ENCODE measurements at places on chromosomes 6 and 20.
A peak's percentile ranks its signal among the peaks of the same experiment; 100 is the strongest.

- DNase-seq = no peak
These were observed 2.5 kb downstream of the SASH1 start for GRCh38 chr6:148345176-148345575.

- DNase-seq = no peak
These were observed 14.1 kb upstream of the BEND3 start for GRCh38 chr6:107129370-107129925.

DNA sequence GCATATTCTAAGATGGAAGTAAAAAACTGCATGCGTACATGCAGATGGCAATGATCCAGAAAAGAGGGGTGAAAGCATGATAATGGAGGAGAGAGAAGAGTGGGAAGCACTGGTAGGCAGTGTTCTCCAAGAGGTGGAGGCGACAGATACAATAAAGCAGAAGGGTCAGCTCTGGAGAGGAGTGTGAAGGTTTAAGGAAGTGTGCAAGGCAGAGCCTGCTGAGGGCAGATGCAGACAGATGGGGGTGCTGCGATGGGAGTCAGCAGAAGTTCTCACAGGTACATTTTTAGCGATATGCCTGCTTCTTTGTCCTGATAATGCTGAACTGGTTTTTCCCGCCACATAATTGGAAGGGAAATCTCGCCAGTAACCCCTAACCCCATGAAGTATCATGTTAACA is 81.1 kb upstream of the C6orf118 start:
- no peak for DNase-seq

DNA sequence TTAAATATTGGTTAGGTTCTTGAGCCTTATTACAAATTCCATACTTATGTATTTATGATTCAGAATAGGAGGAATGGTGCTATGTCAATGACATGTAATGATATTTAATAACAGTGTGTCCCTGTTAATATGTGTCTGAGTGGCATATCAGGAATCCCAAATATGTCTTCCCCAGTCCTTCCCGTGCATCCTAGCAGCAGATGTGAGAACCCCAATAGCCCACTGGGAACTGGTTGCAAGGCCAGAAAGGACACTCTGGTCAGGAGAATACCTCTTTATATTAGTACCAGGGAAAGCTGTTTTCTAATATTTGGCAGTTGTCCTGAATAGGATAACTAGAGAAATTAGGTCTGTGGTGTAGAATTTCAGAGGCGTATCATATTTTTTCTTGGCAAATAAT is 159.1 kb upstream of the PDE7B start:
- no peak for DNase-seq

DNA sequence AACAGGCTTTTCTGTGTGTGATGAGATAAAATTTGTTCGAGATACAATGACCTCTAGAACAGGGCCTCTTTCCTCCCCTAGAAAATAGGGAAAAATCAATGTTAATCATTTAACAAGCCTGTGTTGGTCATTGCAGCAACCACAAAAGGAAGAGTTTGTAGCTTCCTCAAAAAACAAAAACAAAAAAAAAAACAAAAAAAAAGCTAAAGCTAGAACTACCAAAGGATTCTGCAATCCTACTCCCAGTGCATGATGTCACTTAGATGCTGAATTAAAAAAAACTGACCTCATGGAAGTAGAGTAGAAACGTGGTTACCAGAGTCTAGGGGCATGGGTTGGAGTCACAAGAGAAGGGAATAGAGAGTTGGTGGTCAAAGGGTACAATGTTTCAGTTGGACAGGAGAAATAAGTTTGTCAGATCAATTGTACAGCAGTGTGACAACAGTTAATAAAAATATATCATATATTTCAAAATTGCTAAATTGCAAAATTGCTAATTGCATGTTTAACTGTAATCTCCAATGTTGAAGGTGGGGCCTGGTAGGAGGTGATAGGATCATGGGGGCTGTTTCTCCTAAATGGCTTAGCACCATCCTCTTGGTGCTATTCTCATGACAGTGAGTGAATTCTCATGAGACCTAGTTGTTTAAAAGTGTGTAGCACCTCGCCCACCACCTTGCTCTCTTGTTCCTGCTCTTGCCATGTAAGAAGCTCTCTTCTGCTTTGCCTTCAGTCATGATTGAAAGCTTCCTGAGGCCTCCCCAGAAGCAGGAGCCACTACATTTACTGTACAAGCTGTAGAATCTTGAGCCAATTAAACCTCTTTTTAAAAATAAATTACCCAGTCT is 163.4 kb upstream of the SIM1 start:
- DNase-seq = no peak

- DNase-seq = no peak
These were observed 156.3 kb downstream of the FNDC1 start for GRCh38 chr6:159325476-159325875.

DNA sequence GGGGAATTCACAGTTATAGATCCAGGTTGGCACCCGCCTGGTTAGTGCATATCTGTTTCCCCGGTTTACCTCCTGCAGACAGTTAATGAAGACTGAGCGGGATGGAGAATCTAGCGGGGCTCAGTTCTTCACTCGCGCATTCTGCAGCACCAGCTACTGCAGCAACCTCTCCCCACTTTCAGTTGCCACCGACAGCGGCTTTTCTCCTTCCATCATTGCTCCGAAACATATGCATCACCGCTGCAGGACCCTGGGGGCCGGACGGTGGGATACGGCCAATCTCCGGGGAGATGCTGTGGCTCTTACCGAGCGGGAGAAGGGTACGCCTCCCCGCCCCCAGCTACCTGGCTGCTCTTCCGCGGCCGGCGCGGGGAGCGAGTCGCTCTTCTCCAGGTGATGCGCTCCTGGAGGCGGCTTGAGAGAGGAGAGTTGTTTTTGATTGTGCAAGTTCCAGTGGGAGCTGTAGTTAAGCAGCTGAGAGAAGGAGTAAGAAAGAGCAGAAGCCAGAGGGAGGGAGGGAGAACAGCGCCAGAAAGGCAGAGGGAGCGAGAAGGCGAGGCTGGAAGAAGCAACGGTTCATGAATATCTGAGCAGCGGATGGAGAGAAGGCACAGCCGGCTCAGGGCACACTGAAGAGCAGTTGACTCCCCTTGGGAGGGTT is at the start of gene SGK1:
SGK1 (minus strand) TSS at position 642 of the 661 bp plus-strand sequence. CDS start 652 bp downstream, outside the sequence.
- DNase-seq = no peak

DNA sequence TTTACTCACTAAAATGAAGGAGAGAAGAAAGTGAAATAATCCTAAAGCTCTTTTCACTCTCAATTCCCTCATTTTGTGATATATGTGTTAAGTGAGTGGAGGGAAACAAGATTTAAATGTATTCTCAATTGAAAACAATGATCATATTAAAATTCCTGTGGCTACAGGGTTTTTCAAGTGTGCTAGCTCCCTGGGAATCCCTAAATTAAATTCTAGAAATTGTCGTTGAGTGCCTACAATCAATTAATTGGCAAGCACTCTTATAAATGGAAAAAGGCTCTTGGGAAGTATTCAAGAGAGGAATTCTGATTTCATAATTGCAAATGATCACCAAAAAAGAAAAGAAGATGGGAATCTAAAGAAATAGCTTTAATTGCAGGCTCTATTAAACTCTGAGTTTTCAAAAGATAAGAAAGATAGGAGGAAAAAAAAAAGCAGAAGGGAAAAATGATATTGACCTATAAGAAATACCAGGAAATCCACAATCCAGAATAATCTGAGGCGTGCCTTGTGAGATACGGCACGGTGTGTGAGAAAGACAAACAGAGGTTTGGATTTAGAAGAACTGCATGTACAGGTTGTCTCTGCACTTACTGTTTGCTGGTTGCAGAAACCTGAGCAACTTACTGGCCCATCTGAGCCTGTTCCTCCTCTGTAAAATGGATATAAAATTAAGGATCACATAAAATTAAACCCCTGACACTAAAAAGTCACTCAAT is 18.3 kb upstream of the MBOAT1 start:
- DNase-seq = no peak

- no peak for DNase-seq
These were observed 1.7 kb downstream of the SMOC2 start for GRCh38 chr6:168442646-168443045.

DNA sequence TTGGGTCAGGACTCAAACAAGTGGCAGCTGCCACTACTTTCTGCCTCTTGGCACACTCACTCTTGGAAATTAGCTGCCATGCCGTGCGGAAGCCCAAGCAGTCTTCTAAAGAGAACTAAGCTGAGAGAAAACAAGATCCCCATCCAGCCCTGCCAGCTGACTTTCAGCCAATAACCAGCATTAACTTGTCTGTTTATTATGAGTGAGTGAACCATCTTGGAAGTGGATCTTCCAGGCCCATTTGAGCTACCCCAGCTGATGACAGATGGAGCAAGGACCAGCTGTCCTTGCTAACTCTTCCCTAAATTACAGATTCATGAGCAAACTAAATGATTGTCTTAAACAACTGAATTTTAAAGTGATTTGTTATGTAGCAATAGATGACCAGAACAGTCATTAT is 73.9 kb upstream of the RBM24 start:
- no peak for DNase-seq

DNA sequence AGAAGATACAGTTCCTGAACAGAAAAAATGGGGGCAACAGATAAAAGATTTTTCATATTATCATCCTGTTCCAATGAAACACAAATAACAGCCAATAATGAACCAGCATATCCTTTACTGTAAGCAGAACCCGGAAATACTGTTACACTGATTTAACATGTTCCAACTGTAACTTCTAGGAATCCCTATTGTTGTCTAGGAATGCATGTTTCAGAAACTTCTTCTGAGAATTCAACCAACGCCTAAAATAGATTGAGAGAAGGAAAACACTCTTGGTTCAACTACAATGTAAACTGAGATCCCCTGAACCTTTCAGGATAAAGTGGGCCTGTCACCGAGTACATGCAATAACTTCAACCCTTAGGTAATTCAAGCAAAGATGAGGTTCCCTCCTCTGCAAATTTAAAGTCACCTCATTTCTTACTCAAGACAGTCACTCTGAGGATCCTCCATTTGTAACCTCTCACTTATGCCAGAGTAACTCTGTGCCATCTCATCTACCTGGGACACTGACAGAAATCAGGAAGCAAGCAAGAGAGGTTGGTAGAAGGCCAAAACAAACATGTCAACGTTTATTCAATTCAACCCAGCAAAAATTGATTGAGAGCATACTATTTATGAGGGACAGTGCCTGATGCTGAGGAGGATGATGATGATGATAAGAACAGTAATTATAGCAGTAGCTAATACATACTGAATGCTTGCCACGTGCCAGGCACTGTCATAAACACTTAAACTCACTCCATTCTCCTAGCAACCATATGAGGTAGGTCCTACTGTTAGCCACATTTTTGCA is 14.1 kb downstream of the UBE3D start:
- peak; percentile 51 for DNase-seq

- no peak for DNase-seq
These were observed 114.8 kb downstream of the RPS12 start for GRCh38 chr6:132929141-132929540.

DNA sequence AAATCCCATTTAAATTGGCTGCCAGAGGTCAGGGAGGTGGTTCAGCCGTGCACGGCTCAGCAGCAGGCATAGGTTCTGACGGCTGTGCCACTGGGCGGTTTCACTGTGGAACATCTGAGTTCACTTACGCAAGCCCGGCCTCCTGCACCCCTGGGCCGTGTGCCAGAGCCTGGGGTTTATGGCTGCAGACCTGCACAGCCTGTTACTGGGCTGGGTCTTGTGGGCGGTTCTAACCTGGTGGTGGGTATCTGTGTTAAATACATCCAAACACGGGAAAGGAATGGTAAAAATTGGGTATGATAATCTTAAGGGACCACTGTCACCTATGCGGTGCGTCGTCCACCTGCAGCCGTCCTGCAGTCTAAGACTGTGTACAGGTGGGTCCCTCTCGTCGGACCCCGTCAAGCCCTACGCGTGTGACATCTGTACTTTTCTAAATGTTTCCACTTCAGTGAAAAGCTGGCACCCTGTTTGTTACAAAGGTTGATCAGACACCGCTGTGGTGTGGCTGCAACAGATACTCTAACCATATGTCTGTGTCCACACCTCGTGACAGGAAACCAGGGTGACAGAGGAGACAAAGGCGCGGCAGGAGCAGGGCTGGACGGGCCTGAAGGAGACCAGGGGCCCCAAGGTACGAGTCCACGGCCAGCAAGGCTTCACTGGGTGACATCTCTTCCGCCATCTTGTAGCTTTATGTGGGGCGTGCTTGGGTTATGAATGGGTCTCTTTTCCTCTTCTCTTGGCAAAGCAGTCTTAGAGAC is 21.5 kb downstream of the COL9A3 start:
- peak; percentile 79 for DNase-seq

- DNase-seq = no peak
These were observed 112.8 kb downstream of the ADTRP start for GRCh38 chr6:11665604-11666326.

DNA sequence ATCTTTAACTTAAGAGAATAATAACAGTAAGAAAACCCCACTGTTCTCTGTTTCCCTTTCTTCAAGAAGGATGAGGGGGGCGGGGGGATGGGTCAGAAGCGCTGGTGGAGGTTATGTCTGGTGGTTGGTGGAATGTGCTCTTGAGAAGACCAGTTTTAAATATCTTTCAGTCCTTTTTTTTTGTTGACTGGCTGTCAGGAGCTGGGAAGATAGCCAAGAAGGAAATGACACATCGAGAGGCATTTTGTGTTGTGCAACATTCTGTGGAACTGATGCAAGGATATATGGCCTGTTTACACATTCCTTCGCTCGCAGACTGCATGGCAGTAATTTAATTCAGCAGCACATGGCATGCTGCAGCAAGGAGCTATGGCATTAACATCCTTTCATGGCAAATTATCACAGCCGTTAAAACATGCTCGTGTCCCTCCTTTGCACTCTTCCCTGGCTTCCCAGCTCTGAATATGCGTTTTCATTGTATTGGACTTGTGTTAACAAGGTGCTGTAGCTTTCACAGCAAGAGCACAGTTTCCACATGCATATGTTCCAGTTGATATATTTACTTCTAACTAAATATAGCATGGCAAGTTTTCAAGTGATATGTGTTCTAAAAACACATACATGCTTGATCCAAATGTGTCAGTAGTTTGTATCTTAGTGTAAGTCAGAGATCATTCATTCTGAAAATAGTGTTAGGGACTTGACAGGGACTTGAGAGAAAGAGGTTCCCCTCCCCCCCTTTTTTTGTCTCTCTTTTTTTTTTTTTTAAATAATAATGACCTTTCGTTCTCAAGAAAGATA is 68.2 kb upstream of the SUPT3H start:
- DNase-seq = peak; percentile 48

GRCh38 chr20:53355790-53356189 is 237.8 kb downstream of the ZNF217 start:
- no peak for DNase-seq

DNA sequence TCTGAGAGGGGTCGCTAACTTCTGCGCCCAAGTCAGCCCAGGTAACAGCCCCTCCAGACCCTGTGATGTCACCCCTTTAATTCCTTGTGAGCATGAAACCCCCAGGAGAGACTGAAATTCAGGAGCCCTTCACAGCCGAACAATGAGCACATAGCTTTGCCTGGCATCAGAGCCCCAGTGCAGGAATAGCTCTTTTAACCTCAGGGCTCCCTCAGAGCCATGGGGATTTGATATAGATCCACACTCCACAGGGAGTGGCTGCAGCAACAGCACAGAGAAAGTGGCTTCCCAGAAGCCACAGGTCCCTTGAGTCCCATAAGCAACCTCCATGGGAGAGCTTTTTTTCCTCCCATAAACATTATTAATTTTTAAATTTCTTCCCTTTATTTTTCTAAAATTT is 150.0 kb upstream of the MARCKS start:
- DNase-seq = no peak

Data from SHP77 treated with DMSO at 0.1 percent for 48 hours (cell line).